Stimulated activated CD8-positive, alpha-beta memory T cell treated with anti-CD3 and anti-CD28 coated beads, Interleukin-7, amount 100 ng/mL, for 4 hours (primary cell): ENCODE measurements at places on chromosomes 16 and 17.

- no peak for DNase-seq
Measured at GRCh38 chr17:49444384-49444783, 29.7 kb upstream of the PHB1 start.

DNA sequence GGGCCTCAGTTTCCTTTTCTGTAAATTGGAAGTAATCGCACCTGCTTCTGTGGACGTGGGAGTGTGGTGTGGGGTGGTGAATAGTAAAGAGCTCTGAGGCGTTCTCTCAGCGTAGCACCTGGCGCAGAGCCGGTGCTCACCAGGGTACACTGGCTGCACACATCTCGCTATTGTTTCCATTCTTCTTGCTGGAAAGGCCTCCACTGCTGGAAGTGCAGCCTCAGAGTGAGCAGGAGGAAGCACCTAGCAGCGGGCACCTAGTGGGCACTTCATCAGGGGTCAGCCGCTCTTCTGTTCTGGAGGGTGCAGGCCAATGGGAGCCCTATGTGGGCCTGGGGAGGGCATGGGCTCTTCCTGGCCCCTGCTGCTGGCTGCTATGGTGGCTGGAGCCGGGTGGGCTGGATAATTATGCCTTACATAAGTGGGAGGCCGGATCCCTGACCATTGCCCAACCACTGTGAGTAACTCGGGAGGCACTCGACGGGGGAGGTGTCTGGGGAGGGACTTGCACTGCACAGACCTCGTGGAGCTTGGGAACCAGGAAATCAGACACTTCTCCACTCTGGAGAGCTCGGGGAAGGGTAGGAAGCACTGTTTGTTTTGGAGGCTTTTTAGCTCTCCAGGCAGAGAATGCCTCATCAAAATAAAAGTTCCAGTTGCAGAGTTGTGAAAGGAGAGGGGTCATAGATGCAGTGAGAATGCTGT lies 1.7 kb downstream of the MAP2K3 start:
- DNase-seq = no peak

DNA sequence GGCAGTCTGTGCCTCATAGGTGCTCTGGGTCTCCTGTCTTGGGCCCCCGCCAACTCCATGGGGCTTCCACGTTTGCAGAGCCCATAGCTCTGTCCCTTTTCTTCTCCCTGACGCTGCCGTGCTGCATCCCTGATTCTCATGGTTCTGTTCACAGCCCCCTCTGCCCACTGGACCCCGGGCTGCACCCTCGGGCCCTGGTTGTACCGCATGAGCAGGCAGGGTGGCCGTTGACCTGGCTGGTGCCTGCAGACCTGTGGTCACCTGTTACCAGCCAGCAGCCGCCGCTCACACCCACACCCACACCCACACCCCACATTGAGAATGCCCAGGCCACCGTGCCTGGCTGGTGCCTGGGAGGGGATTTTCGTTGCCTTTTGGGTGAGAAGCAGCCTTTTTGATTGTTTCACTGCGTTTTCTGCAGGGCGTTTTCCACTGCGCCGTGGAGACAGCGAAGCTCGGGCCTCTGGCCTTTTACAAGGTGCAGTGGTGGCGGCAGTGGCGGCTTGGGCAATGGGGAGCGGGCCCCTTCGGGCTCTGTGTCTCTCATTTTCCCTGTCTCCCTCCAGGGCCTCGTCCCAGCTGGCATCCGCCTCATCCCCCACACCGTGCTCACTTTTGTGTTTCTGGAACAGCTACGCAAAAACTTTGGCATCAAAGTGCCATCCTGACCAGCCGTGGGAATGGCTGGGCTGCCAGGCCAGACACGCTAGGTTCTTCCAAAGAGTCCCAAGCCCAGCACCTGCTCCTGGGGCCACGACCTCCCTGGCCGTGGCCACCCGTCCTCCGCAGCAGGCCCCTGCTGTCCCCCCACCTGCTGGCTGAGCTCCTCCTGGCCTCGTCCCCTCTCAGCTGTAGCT lies 7.6 kb downstream of the SLC25A10 start:
- no peak for DNase-seq

GRCh38 chr17:4142107-4142900 lies 526 bp downstream of the ZZEF1 start:
- DNase-seq = no peak

DNA sequence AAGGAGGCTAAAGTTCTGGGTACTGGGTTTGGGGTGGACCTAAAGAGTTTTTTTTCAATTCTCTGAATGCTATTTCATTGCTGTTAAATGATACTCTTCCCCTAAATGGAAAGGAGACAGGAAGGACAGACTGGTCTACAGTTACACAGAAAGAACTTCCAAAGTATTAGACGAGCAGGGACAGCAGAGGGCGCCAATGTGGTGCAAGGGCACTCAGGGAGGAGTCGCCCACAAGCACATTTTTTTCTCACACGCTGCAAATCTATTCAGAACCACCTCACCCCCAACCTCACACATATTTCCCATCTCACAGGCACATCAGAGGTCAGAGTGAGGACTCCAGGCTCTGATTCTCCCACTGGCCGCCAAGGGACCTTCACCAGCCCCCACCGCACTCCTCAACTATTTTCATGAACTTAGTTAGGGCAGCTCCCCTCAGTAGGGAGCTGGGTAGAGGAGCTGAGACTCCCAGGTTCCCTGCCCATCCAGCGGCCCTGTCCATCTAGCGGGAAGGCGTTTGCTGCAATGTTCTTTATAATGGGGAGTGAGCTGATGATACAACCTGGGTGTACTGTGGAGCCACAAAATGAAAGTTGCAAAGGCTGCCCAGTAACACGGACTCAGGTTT lies 6.8 kb upstream of the CA4 start:
- DNase-seq = peak; percentile 54

- no peak for DNase-seq
Measured at GRCh38 chr16:56281249-56281805, 90.0 kb downstream of the GNAO1 start.

GRCh38 chr17:59093702-59094231 lies 12.9 kb downstream of the TRIM37 start:
- no peak for DNase-seq

GRCh38 chr16:69894676-69895075 lies 56.5 kb upstream of the CLEC18A start:
- no peak for DNase-seq

DNA sequence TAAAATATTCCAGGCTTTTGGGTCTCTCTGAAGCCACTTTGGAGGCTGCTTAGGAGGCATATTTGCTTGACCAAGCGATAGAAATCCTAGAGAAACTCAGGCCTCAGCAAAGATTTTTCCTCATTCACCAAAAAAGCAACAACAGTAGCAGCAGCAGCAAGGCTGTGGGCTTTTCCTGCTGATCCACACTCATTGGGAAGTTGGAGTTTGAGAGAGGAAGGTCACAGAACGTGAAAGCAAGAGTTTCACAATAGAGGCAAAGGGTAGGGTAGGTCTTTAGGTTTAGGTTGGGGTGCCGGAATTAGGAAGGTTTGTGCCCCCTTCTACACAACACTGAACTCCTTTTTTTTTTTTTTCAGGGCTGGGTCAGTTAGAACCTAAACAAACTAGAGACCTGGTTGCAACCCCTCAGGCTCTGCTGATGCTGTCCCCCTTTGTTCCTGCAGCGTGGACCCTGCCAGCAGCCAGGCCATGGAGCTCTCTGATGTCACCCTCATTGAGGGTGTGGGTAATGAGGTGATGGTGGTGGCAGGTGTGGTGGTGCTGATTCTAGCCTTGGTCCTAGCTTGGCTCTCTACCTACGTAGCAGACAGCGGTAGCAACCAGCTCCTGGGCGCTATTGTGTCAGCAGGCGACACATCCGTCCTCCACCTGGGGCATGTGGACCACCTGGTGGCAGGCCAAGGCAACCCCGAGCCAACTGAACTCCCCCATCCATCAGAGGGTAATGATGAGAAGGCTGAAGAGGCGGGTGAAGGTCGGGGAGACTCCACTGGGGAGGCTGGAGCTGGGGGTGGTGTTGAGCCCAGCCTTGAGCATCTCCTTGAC lies 2.0 kb downstream of the TMUB2 start:
- DNase-seq = no peak

GRCh38 chr17:21039839-21040575 lies 2.8 kb downstream of the USP22 start:
- DNase-seq = no peak

- DNase-seq = no peak
Measured at GRCh38 chr17:37134050-37134449, 185.3 kb downstream of the AATF start.

DNA sequence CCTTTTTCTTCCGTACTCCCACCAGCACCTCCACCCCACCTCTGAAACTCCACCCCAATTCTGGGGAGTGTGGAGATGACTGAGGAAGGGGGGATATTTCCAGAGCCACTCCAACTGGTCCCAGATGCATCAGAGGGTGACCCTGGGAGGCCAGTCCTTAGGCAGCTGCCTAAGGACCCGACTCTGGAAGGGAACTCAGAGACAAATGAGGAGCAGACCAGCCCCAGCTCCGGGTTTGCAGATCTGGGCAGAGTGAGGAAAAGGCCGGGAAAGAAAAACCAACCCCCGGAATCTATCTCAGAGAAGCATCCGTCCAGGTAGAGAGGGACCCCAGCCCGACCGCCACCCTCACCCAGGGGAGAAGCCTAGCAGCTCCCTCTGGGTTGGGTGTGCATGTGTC lies 41.5 kb downstream of the SOCS3 start:
- DNase-seq = no peak

DNA sequence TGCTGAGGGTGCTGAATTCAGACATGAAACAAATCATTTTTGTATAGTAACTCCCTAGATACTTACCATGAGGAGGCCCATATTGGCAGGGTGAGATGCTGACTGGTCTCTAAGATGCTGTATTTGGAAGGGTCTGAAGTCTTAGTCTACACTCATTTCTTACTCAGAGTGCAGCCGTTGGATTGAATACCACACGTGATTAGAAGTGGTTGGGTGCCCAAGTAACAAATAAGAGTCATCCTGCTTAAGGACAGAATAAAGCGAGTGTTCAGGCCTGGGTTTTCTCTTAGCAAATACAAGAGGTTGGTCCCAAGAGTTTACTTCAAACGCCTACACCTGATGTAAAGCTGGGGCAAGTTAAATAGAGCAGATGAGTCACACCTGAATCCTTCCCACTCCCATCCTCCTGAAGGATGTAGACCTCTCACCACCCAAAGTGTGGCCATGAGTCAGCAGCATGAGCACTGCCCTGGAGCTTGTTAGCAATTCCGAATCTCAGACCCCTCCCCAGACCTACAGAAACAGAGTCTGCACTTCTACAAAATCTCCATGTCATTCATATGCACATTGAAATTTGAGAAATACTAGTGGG lies 284.6 kb upstream of the CDH5 start:
- no peak for DNase-seq

GRCh38 chr17:50475362-50475761 lies 3.3 kb upstream of the RSAD1 start:
- DNase-seq = no peak

- peak; percentile 69 for DNase-seq
Measured at GRCh38 chr16:22007509-22008214, at the start of gene MOSMO. MOSMO (plus strand) TSS chr16:22008111; CDS start chr16:22008302, 191 bp downstream.
